Stimulated activated CD4-positive, alpha-beta T cell treated with anti-CD3 and anti-CD28 coated beads, Interleukin-2, amount 100 ng/mL, for 24 hours (primary cell): ENCODE measurements at places on chromosomes 12 and 14.

DNA sequence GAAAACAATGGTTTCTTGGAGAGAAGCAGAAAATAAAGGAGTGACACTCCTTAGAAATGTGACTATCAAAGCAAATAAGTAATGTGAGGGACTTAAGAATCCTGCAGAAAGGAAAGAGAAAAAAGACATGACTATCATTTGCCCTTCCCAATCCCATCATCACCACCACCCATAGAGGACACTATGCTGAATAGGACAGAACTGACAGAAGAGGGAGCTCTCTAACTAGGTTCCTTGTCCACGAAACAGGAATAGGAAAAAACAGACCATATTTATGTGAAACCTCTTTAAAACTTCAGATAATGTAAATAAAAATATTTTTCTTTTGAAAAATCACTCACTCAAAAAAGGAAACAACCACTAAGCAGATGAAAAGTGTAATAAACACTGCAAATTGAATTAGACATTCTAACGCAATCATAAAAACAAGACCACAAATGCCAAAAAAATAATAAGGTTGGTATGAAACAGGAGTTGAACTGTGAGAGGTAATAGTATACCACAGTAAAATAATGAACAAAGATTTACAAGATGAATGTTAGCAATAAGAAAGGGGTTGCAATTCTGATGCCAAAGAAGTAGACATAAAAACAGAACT lies 24.1 kb downstream of the KLRD1 start:
- DNase-seq = no peak

DNA sequence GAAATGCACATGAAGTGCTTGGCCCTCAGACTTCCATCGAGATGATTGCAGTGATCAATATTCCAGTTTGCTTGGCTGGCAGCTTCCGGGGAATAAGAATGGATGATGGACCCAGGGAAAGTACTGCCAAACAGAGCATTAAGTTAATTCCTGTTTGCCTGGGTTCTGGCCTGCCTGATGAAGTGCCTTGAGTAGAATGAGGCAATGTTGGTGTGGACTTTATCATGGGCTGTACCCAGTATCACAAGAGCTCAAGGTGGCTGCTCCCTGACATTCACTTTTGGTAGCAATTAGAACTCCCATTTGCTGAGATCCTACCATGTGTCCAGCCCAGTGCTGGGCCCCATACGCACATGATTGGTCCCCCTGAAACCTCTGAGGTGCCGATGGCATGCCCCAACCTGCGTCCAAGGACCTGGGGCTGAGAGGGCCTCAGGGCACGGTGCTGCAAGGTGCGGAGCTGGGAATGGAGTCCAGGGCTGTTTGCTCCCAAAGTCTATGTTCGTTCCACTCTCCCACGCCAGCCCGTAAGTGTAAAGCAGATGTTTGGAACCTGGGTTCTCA lies 80.7 kb downstream of the SLC25A47 start:
- DNase-seq = no peak

DNA sequence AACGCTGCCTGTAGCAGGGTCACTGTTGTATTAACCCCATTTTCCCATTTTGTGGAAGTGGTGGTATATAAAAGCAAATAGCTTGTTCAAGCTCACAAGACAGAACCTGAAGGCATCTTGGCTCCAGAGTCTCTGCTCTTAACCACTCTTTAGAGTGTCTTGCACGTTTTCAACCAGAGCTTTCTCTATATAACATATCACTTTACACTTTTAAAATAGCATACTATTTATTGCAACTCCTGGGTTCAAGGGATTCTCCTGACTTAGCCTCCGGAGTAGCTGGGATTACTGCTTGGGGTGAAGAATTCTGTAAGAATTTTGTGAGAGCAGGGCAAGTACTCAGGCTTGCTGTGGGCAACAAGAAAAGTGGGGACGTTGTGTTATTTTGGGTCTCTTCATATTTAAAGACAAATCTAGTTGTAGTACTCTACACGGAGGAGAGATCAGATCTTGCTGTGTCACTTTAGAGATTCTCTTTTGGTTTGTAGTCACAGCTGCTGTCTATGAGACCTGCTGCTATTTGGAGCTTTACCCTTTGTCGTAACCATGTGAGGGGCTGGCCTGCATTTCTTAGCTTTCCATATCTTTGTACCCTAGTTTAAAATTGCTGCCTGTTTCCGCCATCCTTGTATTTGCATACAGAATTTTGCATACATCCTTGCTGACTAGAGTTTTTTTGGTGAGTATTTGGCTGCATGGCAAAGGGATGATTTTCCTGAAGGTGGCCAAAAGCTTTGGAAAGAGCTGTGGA lies 40.7 kb downstream of the WDR20 start:
- DNase-seq = no peak

- no peak for DNase-seq
Measured at GRCh38 chr12:76790564-76791552, 26.9 kb downstream of the ZDHHC17 start.

- no peak for DNase-seq
Measured at GRCh38 chr12:94495445-94496115, 35.9 kb upstream of the CEP83 start.

GRCh38 chr14:87034680-87035079 lies 958.3 kb downstream of the GALC start:
- DNase-seq = no peak
